Stimulated activated CD8-positive, alpha-beta memory T cell treated with anti-CD3 and anti-CD28 coated beads, Interleukin-7, amount 100 ng/mL, for 48 hours (primary cell): ENCODE measurements at places on chromosomes 3 and 15.

- no peak for DNase-seq
Measured at GRCh38 chr3:41652931-41653330, 309.0 kb downstream of the ULK4 start.

DNA sequence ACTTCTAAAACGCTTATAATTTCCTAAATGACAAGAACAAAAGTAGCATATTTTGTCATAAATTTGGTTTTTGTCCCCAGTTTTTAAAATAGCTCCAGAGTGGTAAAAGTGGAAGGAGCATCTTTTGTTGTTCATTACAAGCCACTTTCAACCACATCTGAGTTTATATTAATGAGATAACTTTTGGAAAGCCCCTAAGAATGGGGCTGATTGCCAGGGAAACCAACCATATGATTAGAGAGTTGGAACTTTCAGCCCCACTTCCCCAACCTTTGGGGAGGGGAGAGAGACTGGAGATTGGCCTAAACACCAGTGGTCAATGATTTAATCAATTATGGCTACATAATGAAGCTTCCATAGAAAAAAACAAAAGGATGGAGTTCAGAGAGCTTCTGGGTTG lies 57.4 kb downstream of the CPA3 start:
- DNase-seq: no peak

DNA sequence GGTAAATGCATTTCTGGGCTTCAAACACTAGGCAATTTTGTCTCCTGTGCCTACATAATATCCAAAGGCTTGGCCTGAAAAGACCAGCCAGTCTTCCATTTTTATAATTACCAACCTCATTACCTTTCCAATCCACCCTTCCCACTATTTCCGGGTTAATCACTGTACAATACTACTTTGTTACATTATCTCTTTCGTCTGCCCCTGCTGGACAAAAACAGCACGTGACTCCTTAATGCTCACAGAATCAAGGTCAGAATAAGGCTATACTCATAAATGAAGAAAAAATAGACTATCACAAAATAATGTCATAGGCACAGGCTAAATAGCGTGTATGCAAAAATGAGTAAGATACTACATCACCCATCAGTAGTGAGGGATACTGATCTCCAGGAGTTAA lies 40.1 kb downstream of the ABI3BP start:
- no peak for DNase-seq

GRCh38 chr15:40436116-40436891 lies 4.4 kb upstream of the BAHD1 start:
- no peak for DNase-seq

GRCh38 chr3:133825969-133826727 lies 20.5 kb downstream of the SRPRB start:
- no peak for DNase-seq

DNA sequence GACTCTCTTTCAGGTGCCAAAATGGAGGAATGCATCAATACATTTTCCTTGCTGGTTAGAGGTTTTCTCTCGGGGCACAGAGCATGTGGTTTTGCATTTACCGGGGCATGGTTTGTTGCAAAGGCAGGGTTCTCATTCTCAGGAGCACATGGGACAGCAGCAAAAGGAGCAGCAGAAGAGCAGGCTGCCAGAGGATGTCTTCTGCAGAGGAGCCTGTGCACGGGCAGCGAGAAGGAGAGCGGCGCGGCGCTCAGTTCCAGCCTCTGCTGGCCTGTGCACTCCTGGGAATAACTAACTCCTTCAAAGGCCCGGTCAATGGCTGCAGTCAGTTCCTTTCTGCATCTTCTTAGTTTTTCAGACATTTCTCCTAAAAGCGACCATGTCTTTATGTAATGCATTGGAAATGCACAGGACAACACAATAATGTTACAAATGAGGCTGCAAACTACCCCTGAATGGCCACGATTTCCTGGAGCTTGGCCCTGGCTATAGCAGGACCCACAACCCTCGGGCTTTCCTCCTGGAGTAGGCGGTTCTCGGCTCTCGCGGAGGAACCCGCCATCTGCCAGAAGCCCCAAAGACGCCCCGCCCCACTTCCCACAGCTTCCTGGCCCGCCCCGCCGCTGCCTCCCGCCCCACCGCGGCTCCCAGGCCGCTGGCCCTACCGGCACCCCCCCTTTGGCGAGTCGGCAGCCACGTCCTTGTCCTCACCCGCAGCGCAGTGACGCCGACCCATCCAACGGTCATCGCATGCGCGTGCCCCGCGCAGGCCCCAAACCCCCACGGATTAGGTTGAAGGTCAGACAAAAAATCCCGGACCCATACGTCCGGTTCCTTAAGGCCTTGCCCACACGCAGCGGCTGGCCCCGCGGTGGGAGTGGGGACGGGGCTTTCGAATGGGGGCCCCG lies at the start of gene C3orf62:
C3orf62 (minus strand) TSS at position 758 of the 908 bp plus-strand sequence; CDS start at position 398, 360 bp downstream.
- DNase-seq: peak; percentile 79

GRCh38 chr15:79475306-79475705 lies 43.2 kb downstream of the MINAR1 start:
- no peak for DNase-seq

GRCh38 chr3:197352382-197352781 lies 54.0 kb upstream of the DLG1 start:
- no peak for DNase-seq

DNA sequence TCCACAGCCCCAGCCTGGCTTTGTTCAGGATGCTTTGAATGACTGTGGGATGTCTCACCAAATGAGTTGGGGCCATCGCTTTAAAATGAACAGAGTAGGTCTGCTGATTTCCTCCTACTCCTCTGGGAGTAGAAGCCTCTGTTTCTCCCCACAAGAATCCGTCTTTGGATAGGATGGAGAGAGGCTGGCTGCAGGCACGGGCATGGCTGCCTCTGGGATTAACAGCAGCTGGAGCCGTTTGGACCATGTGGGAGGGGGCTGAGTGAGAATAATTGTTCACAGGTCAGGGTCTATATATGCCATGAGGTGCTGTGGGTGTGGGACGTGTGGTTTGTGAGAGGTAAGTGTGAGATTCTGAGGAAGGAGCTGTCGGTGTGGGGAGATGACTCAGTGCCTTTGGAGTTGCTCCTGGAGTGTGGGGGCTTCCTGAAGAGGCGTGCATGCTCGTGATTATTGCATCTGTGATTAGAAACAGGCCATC lies 48.0 kb upstream of the APEH start:
- peak; percentile 11 for DNase-seq

GRCh38 chr3:188088948-188089685 lies 64.8 kb upstream of the LPP start:
- no peak for DNase-seq
